Activated T-helper 1 cell treated with Interleukin-2 at 50 U/mL for 16 hours (primary cell): ENCODE measurements at places on chromosomes 11 and 22.
A peak's percentile ranks its signal among the peaks of the same experiment; 100 is the strongest.

- no peak for DNase-seq
These were observed 87.5 kb downstream of the RRM1 start for GRCh38 chr11:4181782-4182721.

DNA sequence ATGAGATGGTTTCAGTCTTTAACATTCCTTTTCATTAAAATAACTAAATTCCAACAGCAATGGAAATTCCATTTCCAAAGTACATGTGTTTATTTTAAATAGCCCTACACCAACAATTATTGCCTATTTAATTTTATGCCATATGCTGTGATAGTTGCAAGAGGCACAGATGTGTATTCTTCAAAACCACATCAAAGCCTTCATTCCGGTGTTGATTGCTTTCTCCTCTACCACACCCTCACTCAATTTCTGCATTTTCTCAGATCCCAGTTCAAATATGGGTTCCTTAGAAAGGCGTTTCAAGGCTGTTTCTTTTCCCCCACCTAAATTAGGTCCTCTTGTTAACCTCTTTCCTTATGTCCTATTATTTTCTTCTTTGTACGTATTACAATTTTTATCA, 6.0 kb upstream of the HSD17B12 start:
- DNase-seq, result no peak

- no peak for DNase-seq
These were observed 266.7 kb upstream of the CTSC start for GRCh38 chr11:88604260-88604659.

DNA sequence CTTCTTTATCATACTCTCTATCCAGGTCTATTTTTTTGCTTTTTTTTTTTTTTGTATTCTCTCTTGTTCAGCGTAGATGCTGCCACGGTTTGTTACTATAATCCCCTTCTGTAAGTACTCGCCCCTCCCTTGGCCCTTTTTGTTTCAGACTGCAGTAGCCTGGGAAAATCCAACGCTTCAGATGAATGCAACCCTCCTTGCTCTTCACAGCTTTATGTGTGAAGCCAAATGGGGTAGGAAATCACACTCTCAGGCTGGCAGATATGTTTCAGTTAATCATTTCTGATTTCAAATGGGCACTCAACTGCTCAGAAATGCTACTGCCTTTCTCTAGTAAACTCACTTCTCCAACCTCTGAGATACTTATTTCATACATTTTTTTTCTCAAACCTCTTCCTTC, 149.1 kb downstream of the LARGE1 start:
- no peak for DNase-seq

- DNase-seq, result peak; percentile 69
These were observed 3.9 kb downstream of the SH3BP1 start for GRCh38 chr22:37643225-37643847.

DNA sequence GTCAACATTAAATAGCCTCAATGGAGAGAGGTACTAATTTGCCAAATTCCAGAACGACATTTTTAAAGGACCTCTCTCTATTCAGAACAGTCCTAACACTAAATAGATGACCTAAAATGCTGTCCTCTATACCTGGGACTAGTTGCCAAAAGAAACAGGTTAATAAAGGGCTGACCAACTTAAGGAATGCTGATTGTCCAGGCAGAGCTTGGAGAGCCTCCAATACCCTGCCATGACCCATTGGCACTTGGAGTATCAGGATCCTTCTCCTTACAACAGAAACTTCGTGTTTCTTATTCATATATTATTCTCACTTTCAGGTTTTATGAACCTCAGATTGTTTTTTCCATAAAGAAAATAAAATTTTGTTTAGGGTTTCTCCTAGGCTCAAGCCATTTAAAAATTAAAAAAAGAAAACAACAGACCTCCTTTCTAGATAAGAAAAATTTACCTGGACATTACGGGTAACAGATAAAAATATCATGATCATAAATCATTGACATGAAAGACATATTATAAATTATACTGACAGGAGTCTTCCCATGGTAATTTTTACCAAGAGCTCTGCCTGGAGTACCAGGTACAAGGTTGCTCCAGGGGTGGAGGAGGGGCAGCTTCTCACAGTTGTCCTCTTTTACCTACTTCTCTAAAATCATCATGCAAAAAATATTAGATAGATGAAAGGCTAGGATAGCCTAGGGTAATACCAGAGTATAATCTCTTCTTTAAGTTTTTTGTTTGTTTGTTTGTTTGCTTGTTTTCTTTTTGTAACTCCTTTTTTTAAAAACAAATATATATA, 2.0 kb downstream of the LRRC4C start:
- DNase-seq, result no peak

GRCh38 chr22:35348026-35348590, 32.8 kb upstream of the HMOX1 start:
- DNase-seq, result no peak

- no peak for DNase-seq
These were observed 11.3 kb upstream of the C11orf96 start for GRCh38 chr11:43930868-43931716.

GRCh38 chr11:96318399-96318798, 24.6 kb downstream of the MAML2 start:
- no peak for DNase-seq

GRCh38 chr11:100354736-100355135, 332.4 kb upstream of the ARHGAP42 start:
- DNase-seq, result no peak

DNA sequence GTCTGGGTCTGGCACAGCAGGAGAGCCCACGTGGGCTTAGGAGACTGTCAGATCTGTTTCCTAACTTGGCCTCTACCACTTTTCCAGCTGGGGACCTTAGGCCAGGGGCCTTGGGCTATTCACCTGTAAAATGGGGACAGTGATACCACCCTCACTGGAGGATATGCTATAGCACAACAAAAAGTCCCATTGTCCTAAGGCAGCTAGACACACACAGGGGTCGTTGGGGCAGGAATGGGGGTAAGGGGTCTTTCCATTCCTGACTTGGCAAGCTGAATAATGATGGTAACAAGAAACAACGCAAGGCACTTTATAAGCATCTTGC, 2.6 kb upstream of the SH3BP1 start:
- DNase-seq, result no peak

GRCh38 chr11:120512739-120513435, 1.3 kb downstream of the GRIK4 start:
- DNase-seq, result no peak

GRCh38 chr11:47400768-47401279, 7.6 kb upstream of the SLC39A13 start:
- no peak for DNase-seq

DNA sequence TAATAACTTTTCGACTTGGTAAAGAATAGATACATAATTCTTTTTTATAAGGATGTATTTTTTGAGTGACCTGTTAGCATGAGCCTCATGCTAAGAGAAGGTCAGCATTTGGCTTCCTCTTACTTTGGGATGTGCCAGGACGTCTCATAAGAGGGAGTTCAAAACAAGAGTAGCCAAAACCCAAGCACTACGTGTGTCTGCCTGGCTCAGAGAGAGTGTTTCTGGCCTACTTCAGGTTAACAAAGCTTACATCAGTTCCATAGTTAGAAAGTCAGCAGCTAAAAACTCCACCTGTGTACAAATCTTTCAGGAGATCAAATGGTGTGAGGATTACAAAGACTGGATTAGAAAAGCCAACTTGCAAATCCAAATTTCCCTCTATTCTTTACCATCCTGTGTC, 13.9 kb downstream of the SNX19 start:
- DNase-seq, result no peak

DNA sequence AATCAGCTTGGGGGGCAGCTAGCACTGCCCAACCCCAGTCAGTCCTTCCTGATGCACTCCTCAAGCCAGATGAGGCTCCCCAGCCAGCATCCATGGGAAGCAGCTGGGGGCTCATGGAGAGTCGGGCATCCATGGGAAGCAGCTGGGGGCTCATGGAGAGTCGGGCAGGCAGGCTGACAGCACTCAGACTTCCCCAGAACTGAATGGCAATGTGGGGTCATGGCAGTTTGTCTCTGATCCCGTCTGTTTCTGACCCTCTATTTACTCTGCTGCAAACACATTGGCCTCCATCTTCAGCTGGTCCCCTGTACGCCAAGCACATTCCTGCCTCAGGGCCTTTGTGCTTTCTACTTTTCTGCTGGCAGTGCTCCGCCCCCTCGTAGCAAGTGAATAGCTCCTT, 314.8 kb downstream of the NTM start:
- no peak for DNase-seq

GRCh38 chr22:39558254-39558727, 12.3 kb upstream of the CACNA1I start:
- DNase-seq, result no peak

DNA sequence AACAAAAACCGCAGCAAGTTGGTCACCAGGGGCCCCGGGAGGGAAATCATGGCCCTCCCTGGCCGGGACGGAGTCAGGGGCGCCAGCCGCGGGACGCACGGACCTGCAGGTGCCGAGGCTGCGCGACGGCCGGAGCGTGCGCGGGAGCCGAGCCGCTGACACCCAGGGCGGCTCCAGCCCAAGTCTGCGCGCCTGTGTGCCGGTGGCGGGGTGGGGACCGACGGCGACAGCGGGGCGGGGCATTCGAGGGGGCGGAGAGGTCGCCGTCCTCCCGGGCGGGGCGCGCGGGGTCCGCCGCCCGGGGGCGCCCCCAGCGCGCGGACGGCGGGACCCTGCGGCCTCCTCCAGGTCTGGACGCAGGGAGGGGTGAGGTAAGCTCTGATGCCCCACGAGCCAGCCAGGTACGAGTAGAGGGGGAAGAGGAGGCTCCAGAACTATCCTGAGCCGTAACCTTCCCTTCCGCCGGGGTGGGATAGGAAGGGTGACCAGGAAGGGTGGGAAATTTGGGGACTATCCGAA, at the start of gene ESAM:
Gene ESAM, minus strand, starts transcription at position 186 of the 519 bp plus-strand sequence. Its CDS starts 136 bp downstream, at position 50.
- DNase-seq, result peak; percentile 51

- DNase-seq, result no peak
These were observed 242.6 kb upstream of the FAT3 start for GRCh38 chr11:91981995-91982394.

DNA sequence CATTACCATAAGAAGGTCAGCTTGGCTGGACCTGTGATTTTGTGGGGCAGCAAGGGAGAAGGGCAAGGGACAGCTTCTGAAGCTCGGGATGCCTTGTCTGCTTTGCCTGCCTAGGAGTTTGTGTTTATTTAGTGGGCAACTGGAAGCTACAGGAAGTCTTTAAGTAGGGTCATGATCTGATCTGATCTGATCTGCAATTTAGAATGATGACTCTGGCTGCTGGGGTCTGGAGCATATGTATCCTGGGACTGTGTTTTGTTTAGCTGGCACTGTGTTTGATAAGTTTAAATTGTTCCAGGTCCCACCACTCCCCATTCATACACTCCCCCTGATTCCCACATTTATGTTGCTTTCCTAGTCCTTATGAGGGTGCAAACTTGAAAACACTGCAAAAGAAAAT, 47.7 kb upstream of the HTATIP2 start:
- DNase-seq, result no peak

- DNase-seq, result no peak
These were observed 326.0 kb downstream of the MN1 start for GRCh38 chr22:27475548-27475897.

DNA sequence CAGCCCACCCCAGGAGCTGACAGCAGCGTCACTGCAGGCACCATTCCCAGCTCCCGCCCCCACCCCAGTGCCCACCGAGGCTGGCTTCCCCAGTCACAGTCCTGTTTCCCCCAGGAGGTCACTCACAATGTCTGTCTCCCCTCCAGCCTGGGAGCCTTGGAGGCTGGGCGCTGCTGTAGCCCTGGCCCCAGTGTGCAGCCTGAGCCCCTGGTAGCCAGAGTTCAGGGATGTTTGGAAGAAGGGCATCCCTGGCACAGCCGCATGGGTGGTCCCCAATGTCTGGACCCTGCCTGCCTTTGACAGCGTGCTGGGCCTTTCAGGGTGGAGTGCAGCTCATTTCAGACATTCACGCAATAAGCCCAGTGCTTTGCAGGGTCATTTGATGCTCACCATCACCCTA, 4.3 kb downstream of the CAPN5 start:
- no peak for DNase-seq

GRCh38 chr11:110445437-110445836, 15.7 kb downstream of the FDX1 start:
- no peak for DNase-seq

DNA sequence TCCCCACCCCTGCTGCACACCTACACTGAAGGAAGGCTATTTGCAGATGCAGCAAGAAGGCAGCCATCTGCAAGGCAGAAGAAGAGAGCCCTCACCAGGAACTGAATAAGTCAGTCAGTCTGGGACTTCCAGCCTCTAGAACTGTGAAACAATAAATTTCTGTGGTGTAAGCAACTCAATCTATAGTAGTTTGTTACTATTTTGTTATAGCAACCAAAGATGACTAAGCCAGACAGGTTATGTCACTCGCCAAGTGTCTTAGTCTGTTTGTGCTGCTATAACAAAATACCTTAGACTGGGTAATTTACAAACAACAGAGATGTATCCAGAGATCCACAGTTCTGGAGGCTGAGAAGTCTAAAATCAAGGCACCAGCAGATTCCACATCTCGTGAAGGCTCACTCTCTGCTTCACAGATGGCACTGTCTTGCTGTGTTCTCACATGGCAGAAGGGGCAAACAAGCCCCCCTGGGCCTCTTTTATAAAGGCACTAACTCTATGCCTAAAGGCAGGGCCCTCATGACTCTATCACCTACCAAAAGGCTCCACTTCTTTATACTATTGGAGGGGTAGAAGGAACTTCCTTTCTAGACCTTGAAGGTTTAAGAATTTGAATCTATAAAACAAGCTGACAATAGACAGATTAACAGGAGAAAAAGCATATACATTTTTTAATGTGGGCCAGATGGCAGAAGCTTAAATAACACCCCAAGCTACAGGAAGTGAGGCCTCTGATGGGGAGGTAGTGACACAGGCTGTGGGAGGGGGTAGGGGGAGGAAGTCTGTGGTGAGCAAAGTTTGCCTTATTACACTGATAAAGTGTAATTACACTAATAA, 12.3 kb downstream of the APOL6 start:
- peak; percentile 50 for DNase-seq

DNA sequence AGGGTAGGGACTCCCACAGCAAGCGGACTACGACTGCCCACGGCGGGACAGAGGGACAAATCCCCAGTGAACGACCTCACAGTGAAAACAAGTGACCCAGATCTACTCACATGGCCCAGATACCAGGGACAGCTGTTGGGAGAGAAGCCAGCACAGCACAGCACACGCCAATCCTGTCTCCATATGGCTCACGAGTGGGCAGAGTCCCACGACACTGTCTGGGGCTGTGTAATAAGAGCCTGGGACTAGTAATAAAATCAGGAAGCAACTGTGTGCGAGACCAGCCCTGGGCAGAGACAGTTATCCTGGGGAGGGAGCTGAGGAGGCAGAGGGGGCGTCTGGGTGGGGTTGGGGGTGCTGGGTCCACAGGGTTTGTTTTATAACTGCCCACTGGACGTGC, 385.0 kb downstream of the CTTN start:
- DNase-seq, result no peak

- DNase-seq, result peak; percentile 48
These were observed 21.7 kb downstream of the MIAT start for GRCh38 chr22:26679003-26679629.
